T-helper 2 cell (primary cell): ENCODE measurements at places on chromosomes 2 and 18.
A peak's percentile ranks its signal among the peaks of the same experiment; 100 is the strongest.

- no peak for DNase-seq
These were observed 315.5 kb upstream of the MYT1L start for GRCh38 chr2:2646433-2647051.

DNA sequence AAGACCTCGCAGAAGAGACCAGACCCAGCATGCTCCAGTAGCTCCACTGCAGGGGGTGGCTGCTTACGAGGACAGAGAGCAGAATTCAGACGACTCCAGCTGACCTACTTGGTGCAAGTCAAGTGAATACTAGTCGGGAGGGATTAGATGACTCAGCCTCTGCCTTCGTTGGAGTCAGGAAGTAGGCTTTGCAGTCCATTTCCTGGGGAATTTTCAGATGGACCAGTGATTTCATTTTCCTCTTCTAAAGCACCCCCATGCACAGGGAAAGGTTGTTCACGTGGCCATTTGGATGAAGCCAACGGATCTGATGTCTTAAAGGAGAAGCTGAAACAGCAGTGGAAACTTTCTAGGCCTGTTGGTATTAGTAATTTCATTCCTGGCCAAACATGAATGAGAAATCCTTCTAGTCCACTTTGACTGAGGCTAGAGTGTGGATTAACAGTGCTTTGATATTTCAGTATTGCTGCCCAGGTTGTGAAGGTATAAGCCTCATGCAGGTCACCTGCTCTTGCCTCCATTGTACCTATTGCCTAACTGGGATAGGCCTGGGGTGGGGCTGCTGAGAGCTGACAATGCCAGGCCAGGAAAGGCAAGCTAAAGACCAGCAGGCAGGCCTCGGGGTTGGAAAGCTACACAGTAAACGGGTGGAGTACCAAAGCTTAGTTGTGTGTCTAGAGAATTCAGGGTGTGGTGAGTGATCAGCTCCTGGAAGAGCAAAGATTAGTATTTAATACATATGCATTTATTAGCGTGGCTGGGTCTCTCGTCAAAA is 117.6 kb upstream of the FOSL2 start:
- DNase-seq, result no peak

GRCh38 chr2:46825939-46826568 is 89.6 kb downstream of the MCFD2 start:
- DNase-seq, result no peak

DNA sequence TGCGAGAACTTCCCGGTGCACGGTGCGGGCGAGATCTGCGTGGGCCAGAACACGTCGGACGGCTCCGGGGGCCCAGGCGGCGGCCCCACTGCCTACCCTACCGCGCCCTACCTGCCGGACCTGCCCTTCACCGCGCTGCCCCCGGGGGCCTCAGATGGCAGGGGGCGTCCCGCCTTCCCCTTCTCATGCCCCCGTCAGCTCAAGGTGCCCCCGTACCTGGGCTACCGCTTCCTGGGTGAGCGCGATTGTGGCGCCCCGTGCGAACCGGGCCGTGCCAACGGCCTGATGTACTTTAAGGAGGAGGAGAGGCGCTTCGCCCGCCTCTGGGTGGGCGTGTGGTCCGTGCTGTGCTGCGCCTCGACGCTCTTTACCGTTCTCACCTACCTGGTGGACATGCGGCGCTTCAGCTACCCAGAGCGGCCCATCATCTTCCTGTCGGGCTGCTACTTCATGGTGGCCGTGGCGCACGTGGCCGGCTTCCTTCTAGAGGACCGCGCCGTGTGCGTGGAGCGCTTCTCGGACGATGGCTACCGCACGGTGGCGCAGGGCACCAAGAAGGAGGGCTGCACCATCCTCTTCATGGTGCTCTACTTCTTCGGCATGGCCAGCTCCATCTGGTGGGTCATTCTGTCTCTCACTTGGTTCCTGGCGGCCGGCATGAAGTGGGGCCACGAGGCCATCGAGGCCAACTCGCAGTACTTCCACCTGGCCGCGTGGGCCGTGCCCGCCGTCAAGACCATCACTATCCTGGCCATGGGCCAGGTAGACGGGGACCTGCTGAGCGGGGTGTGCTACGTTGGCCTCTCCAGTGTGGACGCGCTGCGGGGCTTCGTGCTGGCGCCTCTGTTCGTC is 1.7 kb downstream of the FZD7 start:
- peak; percentile 10 for DNase-seq

- no peak for DNase-seq
These were observed 13.4 kb upstream of the WIPF1 start for GRCh38 chr2:174611006-174611405.

DNA sequence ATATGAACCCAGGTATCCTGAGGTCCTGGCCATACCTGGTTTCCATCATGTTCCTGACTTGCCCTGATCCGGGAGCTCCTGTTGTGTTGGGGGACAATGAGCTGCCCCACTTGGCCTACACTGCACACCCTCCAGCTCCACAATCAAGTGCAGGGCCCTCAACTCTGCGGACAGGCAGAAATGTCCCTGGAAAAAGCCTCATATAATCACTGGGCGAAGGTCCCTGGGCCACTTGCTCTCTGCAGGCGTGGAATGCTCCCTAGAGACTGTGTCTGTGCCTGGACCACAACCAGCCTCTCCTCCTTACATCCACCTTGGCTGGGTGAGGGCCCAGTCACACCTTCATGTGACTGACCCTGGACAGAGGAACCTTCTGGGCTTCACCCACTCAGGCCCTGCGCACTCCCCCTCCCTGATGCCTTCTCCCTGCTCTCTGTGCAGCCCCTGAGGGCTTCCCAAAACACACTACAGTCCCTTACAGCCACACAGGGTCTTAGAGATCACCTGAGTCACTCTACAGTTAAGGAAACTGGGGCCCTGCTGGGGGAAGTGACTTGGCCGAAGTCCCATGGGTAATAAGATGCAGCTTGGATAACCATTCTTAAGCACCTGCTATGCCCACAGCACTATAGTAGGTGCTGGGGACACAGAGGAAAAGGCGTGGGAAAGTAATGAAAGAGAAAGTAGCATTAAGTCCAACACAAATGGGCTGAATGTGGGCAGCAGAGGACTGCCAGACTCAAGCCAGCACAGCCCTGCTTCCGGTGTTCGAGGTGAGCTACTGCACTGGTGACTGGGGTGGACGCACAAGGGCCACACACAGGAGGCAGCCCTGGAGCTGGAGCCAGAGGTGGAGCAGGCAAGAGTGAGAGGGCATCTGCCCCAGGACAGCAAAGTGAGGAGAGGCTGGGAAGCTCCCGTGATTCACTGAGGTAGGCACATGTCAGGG is 9.8 kb downstream of the BOLA3 start:
- DNase-seq, result no peak

- DNase-seq, result no peak
These were observed 88.8 kb upstream of the SNTG2 start for GRCh38 chr2:861655-862354.

- peak; percentile 57 for DNase-seq
These were observed 60.9 kb upstream of the ACAA2 start for GRCh38 chr18:49874238-49874637.

DNA sequence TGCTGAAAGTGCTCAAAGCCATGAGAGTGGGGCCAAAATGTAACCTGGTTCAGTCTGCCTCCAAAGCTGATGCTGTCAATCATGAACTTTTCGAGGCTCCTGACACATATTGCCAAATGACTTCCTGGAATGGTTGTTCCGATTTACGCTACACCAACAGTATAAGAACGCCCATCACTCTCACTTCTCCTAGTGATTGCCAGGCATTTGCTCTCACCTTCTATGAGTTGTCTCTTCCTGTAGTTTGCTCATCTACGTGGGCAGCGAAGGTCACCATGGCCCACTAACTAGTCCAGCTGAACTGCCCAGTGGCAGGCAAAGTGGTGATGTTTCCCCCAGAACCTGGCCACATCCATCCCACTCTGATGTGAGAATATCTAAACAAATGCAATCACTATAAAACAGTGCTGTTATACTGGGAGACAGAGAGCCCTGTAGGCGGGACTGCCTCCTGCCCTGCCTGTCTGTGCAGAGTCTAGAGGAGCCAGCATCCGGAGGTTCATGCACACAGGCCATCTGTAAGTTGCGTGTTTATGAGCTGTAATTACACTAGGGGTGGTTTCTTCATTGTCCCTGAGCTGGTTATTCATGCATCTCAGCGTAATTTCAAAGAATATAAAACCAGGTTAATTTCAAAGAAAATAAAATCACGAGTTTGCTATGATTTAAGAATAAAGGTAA is 8.8 kb upstream of the CABLES1 start:
- no peak for DNase-seq

DNA sequence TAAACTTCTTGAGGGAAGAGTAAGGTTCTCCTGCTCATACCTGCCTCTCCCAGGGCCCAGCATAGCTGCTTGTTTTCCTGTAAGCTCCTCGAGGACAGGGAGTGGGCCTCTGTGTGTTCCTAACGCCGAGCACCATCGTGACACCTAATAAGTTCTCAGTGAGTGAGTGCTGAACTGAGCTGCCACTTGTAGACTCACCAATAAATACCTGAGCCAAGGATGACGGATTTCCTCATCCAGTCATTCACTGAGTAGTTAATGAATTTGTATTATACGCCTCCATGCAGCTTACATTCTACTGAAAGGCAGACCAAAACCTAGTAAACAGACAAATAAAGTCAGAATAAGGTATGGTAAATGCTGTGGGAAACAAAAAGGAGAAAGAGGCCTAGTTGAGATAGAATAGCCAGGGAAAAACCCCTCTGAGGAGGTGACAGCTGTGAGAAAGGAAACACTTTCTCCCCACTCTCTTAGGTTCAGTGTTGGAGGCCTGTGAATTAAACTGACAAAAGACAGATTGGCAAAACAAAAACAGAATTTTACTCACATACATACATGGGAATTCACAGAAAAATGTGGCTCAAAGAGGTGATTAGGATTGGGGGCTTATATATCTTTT is 138.6 kb downstream of the B3GNT2 start:
- no peak for DNase-seq

GRCh38 chr2:130756874-130757668 is 1.7 kb downstream of the AMER3 start:
- no peak for DNase-seq

- DNase-seq, result no peak
These were observed 52.2 kb downstream of the VAPA start for GRCh38 chr18:9965711-9966624.

GRCh38 chr2:64854773-64855237 is 134.4 kb upstream of the SLC1A4 start:
- DNase-seq, result no peak
